ENCODE measurements at places on chromosomes 6 and 20. TPM values are rescaled to one million over a fixed set of nuclear protein-coding genes. Genes with fewer than 3 reads are reported as not detected.

Gene UST
- 12.4 TPM for polyA plus RNA-seq

Gene GGTLC1
- not detected for polyA plus RNA-seq

Gene LAMA2
- polyA plus RNA-seq, result 54.2 TPM

Gene BMP6
- polyA plus RNA-seq, result 3.8 TPM

Gene CAGE1
- not detected for polyA plus RNA-seq

Gene SLC16A10
- polyA plus RNA-seq, result 0.49 TPM

Gene SRSF12
- polyA plus RNA-seq, result 1.3 TPM

Gene ADTRP
- 0.68 TPM for polyA plus RNA-seq

Gene FAM83C
- polyA plus RNA-seq, result 0.18 TPM

Gene SLC35F1
- 0.92 TPM for polyA plus RNA-seq

Gene HACE1
- polyA plus RNA-seq, result 11.4 TPM

Gene SLC22A1
- polyA plus RNA-seq, result 0.44 TPM

Gene SLPI
- 1,815 TPM for polyA plus RNA-seq

Gene ZSCAN31
- 10.1 TPM for polyA plus RNA-seq

Gene C6orf15
- polyA plus RNA-seq, result not detected

Gene DAAM2
- 25.9 TPM for polyA plus RNA-seq

Gene ADIG
- not detected for polyA plus RNA-seq

Gene ULBP1
- polyA plus RNA-seq, result 0.03 TPM

Gene NKX2-4
- not detected for polyA plus RNA-seq

Gene CTAGE9
- polyA plus RNA-seq, result not detected

Gene CAP2
- polyA plus RNA-seq, result 34.3 TPM

Gene CST5
- polyA plus RNA-seq, result not detected

Gene LINC00237
- not detected for polyA plus RNA-seq

Gene CASS4
- polyA plus RNA-seq, result 1.1 TPM

Gene GNAS-AS1
- 0.13 TPM for polyA plus RNA-seq

Gene GSTA1
- polyA plus RNA-seq, result 0.24 TPM

Gene HUS1B
- polyA plus RNA-seq, result 0.34 TPM

Gene PRSS35
- polyA plus RNA-seq, result 1.3 TPM

Gene GNRH2
- polyA plus RNA-seq, result not detected

Gene MEP1A
- not detected for polyA plus RNA-seq

Gene ARHGAP18
- 4.9 TPM for polyA plus RNA-seq

Gene EFHC1
- 12.8 TPM for polyA plus RNA-seq

Gene FERMT1
- 3.4 TPM for polyA plus RNA-seq

Gene CLVS2
- polyA plus RNA-seq, result 0.10 TPM

Gene MRPS18B
- 58.6 TPM for polyA plus RNA-seq

Gene PRRT1
- polyA plus RNA-seq, result 10.8 TPM

Gene SEL1L2
- polyA plus RNA-seq, result 0.38 TPM

Gene EDN1
- polyA plus RNA-seq, result 8.8 TPM

Gene ADGB
- polyA plus RNA-seq, result not detected

Gene TPD52L2
- 132 TPM for polyA plus RNA-seq

Gene ENPP4
- polyA plus RNA-seq, result 11.6 TPM

Gene MRPL14
- polyA plus RNA-seq, result 42.0 TPM

Gene SLC17A3
- polyA plus RNA-seq, result not detected

Measured in urinary bladder (tissue), 4 donors.